ENCODE measurements at places on chromosomes 16 and 17. TPM values are rescaled to one million over a fixed set of nuclear protein-coding genes. Genes with fewer than 3 reads are reported as not detected.

GRCh38 chr17:73042809-73043685, 49.4 kb downstream of the SLC39A11 start:
- DNase-seq, result no peak

GRCh38 chr16:65123396-65124211, 1.7 kb upstream of the CDH11 start:
- DNase-seq, result no peak

DNA sequence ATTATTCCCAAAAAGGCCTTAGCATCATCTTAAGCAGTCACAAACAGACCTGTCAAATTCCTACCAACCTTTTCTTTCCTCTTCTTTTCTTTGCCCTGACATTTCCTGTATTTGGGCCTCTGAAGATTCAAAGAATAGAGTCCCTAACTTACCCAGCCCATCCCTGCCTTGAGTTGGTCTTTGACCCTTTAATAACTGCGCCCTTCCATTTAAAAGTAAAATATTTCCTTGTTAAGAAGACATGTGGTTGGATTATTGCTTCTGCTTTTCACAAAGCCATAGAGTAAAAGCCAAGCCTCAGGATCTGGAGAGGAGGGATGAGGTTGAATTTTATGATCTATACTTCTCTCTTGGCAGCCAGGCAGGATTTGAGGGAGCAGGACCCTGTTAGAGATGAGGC, 13.2 kb upstream of the CCL23 start:
- DNase-seq, result no peak

DNA sequence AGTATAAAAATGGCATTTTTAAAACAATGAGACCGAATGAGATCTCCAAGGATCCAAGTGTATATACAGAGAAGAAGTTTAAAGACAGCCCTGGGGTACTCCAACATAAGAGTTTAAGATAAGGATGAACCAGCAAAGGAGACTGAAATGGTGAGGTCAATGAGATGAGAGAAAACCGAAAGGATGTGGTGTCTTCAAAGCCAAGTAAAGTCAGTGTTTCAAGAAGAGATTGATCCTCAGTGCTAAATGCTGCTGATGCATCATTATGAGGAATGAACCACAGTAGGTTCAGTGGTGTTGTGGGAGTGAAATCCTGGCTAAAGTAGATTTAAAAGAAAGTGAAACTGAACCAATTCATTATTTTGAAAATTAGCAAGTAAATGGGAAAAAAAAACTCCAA, 38.1 kb upstream of the NLK start:
- DNase-seq, result no peak

- no peak for DNase-seq
Observed at GRCh38 chr17:12789481-12790248, at the start of gene ARHGAP44. Gene ARHGAP44, plus strand, starts transcription at chr17:12789498. Its CDS starts 341 bp downstream, at chr17:12789839.

DNA sequence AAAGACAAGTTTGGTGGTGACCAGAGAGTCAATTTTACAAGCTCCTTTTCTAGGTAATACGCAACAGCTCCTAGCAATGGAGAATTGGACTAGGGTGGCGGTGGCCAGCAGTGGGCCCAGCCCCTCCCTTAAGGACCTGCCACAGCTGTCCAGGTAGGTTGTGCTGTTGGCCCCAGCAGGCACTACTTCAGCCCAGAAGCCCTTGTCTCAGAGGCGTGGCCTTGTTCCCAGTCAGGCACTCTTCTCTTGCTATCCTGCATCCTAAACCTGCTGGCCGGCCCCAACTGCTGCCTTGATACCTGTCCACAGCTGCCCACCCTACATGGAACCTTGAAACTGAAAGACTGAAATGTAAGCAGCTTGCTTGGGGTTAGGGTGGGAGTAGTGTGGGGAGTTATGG, 989 bp upstream of the GALK1 start:
- DNase-seq, result no peak

GRCh38 chr16:74865922-74866598, 91.4 kb upstream of the FA2H start:
- no peak for DNase-seq

DNA sequence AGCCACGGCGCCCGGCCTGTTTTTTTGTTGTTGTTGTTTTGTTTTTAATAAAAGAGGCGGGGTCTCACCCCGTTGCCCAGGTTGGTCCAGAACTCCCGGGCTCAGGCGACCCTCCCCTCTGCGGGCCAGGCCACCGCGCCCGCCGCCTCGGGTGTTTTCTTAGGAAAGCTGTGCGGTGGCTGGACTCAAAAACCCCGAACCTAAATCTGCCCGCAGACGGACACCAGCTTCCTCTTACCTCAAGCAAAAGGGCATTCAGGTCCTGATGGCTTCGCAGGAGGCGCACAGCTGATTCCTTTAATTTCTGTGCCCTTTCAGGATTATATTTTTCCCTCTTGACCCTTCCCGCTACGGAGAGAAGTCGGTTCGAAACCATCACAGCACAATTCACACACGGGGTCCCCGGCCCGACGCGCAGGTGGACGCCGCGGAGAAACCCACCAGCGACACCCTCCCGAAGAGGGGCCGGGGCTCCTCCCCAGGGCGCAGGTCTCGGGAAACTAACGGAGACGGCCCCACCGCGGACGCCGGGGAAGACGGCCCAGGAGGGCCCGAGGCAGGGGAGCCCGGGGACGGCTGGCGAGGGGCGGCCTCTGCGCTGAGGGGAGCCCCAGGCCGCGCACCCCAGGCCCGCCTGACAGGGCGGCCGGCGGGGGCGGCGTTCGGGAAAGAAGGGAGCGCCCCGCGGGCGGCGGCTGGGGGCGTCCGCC, 653 bp downstream of the FANCA start:
- no peak for DNase-seq

DNA sequence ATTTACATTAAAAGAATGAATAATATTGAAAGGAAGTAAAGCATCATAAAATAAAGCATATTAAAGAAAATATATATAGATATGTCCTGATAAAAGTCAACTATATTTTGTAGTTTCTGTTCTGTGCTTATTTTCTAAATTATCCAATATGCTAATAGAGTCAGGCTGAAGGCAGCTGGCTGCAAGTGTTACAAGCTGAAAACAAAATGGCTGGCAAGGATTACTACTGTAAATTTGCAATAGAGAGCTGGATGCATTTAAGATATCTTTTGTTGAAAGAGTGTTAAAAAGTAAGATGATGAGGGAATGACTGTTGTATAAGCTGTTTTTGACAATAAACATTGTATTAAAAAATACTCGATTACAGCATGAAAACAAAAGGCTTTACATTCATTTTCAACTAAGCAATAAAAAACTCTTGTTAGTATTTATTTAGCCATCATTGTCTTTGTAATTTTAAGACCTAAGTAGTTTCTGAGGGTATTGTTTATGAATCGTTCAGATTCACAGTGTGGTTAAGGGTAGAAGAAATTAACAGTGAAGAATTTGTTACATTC, 76.3 kb downstream of the TANC2 start:
- no peak for DNase-seq

DNA sequence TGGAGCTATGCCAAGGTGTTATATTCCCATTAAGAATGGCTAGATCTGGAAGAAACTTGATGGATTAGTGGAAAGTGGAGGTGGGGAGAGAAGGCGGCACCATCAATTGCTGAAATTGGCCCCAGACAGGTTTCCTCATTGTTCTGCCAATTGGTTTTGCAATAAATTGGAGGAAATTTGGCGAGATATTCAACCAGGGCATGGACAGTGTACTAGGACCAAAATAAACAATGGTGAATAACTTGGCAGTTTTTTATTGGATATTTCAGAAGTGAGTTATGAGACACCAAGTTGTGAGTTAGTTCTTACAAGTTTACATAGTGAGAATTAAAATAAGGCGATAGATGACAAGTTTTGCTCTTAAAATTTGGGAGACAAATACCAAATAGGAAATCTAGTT, 41.1 kb upstream of the SOX9 start:
- no peak for DNase-seq

- no peak for DNase-seq
Observed at GRCh38 chr16:56966093-56966475, 4.3 kb downstream of the CETP start.

DNA sequence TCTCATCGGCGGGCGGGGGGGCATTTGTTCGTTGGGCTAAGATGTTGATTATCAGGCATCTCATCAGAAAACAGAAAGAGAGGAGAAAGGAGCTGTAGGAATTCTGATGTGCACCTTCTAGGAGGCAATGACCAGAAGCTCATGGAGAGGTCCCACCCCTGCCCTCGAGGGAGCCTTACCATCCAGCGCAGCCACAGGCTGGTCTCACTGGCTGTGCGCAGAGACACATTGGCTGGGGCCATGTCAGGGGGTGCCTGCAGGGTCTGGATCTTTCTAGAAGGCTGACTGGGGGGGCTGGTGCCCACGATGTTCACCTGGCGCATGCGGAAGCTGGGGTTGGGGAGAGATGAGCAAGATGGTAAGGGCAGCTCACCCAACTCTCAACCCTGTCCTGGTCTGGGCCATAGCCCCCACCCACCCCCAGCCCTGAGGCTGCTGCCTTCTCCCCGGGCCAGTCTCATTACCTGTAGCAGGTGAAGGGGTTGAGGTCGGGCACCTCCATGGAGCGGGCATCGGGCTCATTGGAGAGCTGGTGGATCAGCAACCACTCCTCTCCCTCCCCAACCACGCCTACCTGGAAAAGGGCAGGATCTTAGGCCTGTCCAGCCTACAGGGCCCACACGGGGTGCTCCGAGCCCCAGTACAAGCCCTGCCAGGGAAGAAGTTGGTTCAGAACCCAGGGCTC, 86.2 kb upstream of the CDC42EP4 start:
- no peak for DNase-seq

- DNase-seq, result no peak
Observed at GRCh38 chr17:2406903-2407790, 6.3 kb upstream of the MNT start.

DNA sequence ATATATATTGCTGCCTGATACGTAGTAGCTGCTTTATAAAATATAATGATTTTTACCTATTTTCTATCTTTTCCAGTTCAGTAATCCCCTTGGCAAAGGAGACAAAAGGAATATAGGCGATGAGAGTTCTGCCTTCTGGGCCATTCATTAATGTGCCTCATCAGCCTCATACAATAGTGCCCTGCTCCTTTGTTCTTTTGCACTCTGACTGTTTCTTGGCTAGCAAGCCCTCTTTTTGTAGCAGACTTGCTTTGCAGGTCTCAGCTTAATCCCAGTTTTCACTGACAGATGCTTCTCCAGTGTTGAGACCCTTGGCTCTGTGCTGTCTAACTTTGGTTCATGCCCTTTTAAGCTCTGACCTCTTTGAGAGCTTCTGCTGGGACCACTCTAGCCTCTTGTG, 10.4 kb downstream of the HSD17B2 start:
- DNase-seq, result no peak

GRCh38 chr16:25010542-25010941, 4.6 kb downstream of the ARHGAP17 start:
- no peak for DNase-seq

- no peak for DNase-seq
Observed at GRCh38 chr16:30472328-30472942, at the start of gene ITGAL. Gene ITGAL, plus strand, starts transcription at chr16:30472742. Its CDS starts 96 bp downstream, at chr16:30472838.

DNA sequence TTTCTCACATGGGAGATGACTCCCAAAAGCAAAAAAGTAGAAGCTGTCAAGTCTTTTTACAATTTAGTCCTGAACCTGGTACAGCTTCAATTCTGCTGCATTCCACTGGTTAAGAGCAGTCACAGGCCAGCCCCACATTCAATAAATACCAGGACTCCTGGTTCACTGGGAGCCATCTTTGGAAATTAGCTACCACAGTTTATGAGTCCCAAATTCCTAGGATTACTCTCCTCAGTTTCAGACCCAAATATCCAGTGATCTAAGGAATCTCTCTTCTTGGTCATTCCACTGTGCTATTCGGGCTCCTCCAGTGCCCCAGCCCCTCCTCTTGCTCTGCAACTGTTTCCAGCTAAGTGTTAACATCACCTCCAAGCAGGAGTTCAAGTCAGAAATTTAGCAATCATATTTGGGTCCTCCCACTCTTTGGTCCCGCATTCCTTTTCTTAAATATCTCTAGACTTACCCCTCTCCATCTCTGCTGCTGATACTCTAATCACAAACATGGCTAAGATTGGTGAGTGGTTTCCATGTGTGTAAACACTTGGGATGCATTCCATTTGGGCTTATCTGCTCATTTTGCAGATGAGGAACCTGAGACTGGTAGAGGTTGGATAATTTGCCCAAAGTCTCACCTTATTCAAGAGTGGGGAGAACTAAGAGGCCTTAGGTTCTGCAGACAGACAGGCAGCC, 9.6 kb upstream of the WIPF2 start:
- DNase-seq, result no peak

GRCh38 chr16:68737046-68737729, at the start of gene CDH1:
Gene CDH1, plus strand, starts transcription at chr16:68737292. Its CDS starts 124 bp downstream, at chr16:68737416.
- no peak for DNase-seq

- no peak for DNase-seq
Observed at GRCh38 chr16:54875443-54875842, 55.2 kb upstream of the IRX5 start.

- DNase-seq, result no peak
Observed at GRCh38 chr17:66687570-66688284, 147.2 kb upstream of the CACNG5 start.

DNA sequence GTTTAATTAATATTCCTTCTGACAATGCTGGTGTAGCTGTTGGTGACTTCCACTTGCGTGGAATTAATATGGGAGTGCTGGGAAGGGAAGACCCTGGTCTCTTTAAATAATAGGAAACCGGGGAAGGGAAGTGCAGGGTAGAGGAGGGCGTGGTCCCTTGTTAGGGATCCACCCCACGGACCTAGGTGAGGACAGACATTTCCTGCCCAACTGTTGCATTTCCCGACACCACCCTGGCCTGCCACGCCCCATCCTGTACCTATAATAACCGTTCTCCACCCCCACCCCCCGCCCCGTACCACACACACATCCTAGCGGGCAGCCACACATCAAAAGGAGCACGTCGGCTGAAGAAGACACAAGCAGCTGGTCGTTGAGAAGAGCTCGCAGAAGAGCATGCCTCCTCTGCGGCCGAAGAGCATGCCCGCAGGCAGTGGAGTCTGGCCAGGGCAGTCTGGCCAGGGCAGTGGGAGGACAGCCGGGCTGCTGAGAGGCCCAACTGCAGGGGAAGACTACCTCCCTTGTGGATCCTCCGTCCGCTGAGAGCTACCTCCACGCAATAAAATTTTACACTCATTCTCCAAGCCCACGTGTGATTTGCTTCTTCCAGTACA, 36.8 kb upstream of the MMD start:
- DNase-seq, result no peak

PRR14 gene
- polyA plus RNA-seq, result 42.4 TPM

TBC1D28 gene
- polyA plus RNA-seq, result not detected

PLK1 gene
- 27.1 TPM for polyA plus RNA-seq

CCDC200 gene
- 6.2 TPM for polyA plus RNA-seq

HBA2 gene
- polyA plus RNA-seq, result 948 TPM

DBNDD1 gene
- polyA plus RNA-seq, result 8.9 TPM

TRIM65 gene
- polyA plus RNA-seq, result 11.3 TPM

C17orf50 gene
- not detected for polyA plus RNA-seq

GRAPL gene
- polyA plus RNA-seq, result 1.00 TPM

ZNF263 gene
- polyA plus RNA-seq, result 49.0 TPM

TERB1 gene
- polyA plus RNA-seq, result 0.16 TPM
